ENCODE measurements at places on chromosomes 16 and 17. TPM values are rescaled to one million over a fixed set of nuclear protein-coding genes. Genes with fewer than 3 reads are reported as not detected.

CDRT15L2 gene
- not detected for polyA plus RNA-seq

DPEP2 gene
- polyA plus RNA-seq, result 19.0 TPM

CSH2 gene
- 11.2 TPM for polyA plus RNA-seq

TNK1 gene
- 7.2 TPM for polyA plus RNA-seq

SEZ6L2 gene
- 0.98 TPM for polyA plus RNA-seq

KRTAP9-8 gene
- 0.09 TPM for polyA plus RNA-seq

REXO5 gene
- polyA plus RNA-seq, result 3.7 TPM

DNASE1L2 gene
- polyA plus RNA-seq, result 3.5 TPM

SPATA22 gene
- 0.46 TPM for polyA plus RNA-seq

COL1A1 gene
- 14.4 TPM for polyA plus RNA-seq

HNF1B gene
- polyA plus RNA-seq, result 0.30 TPM

CES2 gene
- 16.7 TPM for polyA plus RNA-seq

SLX1A gene
- 48.8 TPM for polyA plus RNA-seq

ASB16 gene
- 0.14 TPM for polyA plus RNA-seq

ITGAL gene
- polyA plus RNA-seq, result 51.3 TPM

HSPB9 gene
- 0.23 TPM for polyA plus RNA-seq

GPS1 gene
- 98.3 TPM for polyA plus RNA-seq

IKZF3 gene
- polyA plus RNA-seq, result 23.9 TPM

SNX20 gene
- polyA plus RNA-seq, result 25.0 TPM

TBC1D3G gene
- 0.94 TPM for polyA plus RNA-seq

TEKT3 gene
- 0.64 TPM for polyA plus RNA-seq

RAB11FIP4 gene
- 5.3 TPM for polyA plus RNA-seq

ZNRF1 gene
- polyA plus RNA-seq, result 26.6 TPM

CCDC137 gene
- 42.5 TPM for polyA plus RNA-seq

PRSS27 gene
- 6.5 TPM for polyA plus RNA-seq

AATK gene
- 1.9 TPM for polyA plus RNA-seq

MEFV gene
- 0.80 TPM for polyA plus RNA-seq

FBXL16 gene
- 9.6 TPM for polyA plus RNA-seq

KRT24 gene
- polyA plus RNA-seq, result 1.9 TPM

ALOXE3 gene
- 1.2 TPM for polyA plus RNA-seq

SLC6A2 gene
- polyA plus RNA-seq, result 0.25 TPM

BEAN1 gene
- 0.25 TPM for polyA plus RNA-seq

KRT26 gene
- 0.18 TPM for polyA plus RNA-seq

SGCA gene
- polyA plus RNA-seq, result 5.4 TPM

MT1A gene
- polyA plus RNA-seq, result 285 TPM

ZNF688 gene
- 38.1 TPM for polyA plus RNA-seq

KRTAP9-2 gene
- polyA plus RNA-seq, result not detected

SPATA32 gene
- polyA plus RNA-seq, result 0.21 TPM

MAPT gene
- 0.84 TPM for polyA plus RNA-seq

Measured in thymus (tissue), 14 donors.